ENCODE measurements at places on chromosomes 16 and 17.

GRCh38 chr17:12519956-12520594 lies 145.6 kb upstream of the MYOCD start:
- ATAC-seq = no peak

- ATAC-seq = no peak
Measured at GRCh38 chr16:4788489-4788889, 344 bp upstream of the SEPTIN12 start.

GRCh38 chr17:7217113-7217987 lies 2.3 kb downstream of the DLG4 start:
- no peak for ATAC-seq

- ATAC-seq = no peak
Measured at GRCh38 chr17:31389657-31390381, 1.7 kb upstream of the RAB11FIP4 start.

GRCh38 chr17:64635647-64636305 lies 26.3 kb downstream of the SMURF2 start:
- peak; percentile 85 for ATAC-seq

- no peak for ATAC-seq
Measured at GRCh38 chr16:84252184-84252583, 12.4 kb upstream of the KCNG4 start.

GRCh38 chr17:20234276-20234675 lies 225.1 kb downstream of the SPECC1 start:
- peak; percentile 98 for ATAC-seq

- no peak for ATAC-seq
Measured at GRCh38 chr16:88901718-88902337, 35.4 kb upstream of the PABPN1L start.

GRCh38 chr16:891353-891740 lies 79.4 kb downstream of the LMF1 start:
- no peak for ATAC-seq

DNA sequence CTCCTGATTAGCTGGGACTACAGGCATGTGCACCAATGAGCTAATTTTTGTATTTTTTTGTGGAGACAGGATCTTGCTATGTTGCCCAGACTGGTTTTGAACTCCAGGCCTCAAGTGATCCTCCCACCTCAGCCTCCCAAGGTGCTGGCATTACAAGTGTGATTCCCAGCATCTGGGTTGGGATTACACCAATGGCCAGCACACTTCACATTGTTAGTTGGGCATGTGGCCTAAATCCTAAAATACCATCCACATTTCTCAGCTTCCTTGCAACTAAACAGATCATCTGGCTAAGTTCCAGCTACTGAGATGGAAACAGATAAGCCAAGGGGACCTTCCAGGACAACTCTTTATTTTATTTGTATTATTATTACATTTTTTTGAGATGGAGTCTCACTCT lies 9.9 kb downstream of the RABEP2 start:
- no peak for ATAC-seq

- peak; percentile 68 for ATAC-seq
Measured at GRCh38 chr16:20300312-20301097, 26.8 kb downstream of the GP2 start.

GRCh38 chr16:27109666-27110523 lies 43.2 kb downstream of the C16orf82 start:
- peak; percentile 81 for ATAC-seq

- no peak for ATAC-seq
Measured at GRCh38 chr17:76972046-76972641, 103.9 kb downstream of the MGAT5B start.

GRCh38 chr17:20965492-20965891 lies 77.3 kb downstream of the USP22 start:
- no peak for ATAC-seq

DNA sequence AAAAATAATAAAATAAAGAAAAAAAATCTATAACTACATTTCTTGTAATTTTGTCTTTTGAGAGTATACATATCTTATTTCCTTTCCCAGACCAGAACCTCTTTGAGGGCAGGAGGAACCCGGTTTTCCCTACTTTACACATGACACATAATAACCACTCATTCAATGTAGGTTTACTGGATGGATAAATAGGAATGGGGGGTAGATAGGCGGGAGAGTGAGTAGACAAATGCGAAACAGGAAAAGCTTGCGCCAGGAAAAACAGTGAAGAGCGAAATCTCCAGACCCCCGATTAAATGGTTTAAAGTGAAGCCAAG lies 515 bp upstream of the GOSR2 start:
- peak; percentile 18 for ATAC-seq

DNA sequence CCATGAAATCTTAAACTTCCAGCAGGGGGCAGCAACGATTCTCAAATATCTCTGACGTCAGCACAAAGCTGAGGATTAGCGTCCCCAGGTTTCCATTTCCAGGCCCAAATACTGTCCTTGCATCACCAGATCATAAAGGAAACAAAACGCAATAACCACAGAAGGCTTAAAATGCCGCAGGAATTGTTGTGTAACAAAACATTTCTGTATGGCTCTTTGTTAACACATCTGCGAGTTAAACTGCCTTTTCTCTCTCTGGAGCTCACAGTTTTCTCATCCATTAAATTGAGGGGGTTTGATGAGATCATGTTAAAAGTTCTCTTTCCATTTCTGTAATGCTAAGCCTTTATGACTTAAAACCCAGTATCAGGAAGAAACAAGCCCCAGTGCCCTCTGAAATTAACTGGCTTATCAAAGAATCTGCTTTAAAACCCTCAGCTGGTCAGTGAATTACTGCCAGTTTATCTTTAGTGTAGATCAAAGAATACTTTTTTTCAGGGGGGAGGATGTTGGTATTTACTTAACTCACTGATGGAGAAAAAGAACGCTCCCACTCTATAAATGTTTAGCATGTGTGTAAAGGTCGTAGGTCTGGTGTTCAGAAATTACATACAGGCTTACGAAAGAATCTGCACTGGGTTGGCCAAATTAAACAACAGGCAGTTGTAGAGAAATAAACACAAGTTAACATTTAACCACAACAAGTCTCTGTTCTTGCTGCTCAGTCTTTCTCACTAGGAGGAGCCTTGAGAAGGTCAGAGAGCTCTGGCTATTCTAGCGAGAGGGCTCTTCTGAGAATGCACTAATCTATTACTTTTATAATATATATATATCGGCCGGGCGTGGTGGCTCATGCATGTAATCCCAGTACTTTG lies 10.6 kb upstream of the TERF2 start:
- ATAC-seq = peak; percentile 74

GRCh38 chr17:27290916-27291598 lies 2.9 kb upstream of the WSB1 start:
- ATAC-seq = no peak

GRCh38 chr16:55349867-55350266 lies 25.9 kb downstream of the IRX6 start:
- ATAC-seq = no peak

- no peak for ATAC-seq
Measured at GRCh38 chr16:1070084-1070863, 2.3 kb upstream of the SSTR5 start.

GRCh38 chr17:7797976-7798375 lies 36.0 kb upstream of the KDM6B start:
- no peak for ATAC-seq

DNA sequence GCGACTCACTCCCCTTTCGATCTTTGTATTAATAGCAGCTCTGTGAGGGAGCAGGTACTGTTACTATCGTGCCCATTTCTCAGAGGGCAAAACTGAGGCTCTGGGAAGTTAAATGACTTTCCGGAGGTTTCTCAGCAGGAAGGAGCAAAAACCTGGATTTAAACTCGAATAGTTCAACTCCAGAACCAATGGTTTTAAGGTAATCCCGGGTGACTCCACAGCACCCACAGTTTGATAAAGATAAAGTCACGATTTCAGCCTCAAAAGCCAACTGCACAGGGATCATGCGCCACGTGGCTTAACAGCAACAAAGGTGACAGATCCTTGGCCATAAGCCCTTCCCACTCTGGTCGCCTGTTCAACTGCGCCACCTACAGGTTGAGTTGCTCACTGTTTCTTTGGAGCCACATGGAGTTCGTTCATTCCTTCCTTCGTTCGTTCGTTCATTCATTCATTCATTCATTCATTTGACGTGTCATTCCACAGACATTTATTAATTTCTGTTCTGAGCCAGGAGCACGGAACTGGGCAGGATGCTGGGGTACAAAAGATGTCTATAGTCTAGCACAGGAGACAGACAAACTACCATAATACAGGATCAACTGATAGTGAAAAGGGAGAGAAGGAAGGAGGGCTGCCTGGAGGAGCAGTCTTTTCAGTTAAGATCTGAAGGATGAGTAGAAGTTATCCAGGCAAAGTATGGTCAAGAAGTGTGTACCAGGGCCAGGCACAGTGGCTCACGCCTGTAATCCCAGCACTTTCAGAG lies 134.8 kb downstream of the HS3ST2 start:
- peak; percentile 82 for ATAC-seq

GRCh38 chr17:15963670-15964110 lies 18.8 kb downstream of the ADORA2B start:
- ATAC-seq = no peak

DNA sequence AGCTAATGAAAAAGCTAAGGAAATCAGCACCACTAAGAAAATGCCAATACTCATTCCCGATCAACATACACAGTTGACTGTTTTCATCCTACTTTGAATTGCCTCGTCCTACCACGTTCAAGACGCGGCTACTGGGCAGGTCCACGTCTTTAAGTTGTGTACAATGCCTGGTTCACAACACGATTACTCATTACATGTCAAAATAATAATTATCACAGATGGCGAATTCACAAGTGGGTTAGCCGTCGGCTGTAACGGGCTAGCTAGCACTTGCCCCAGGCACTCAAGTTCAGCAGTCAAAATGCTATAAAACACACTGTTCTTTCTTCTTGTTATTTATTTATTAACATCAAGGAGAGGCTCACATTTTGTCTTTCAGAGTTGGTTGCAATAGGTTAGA lies 124.2 kb downstream of the ZFHX3 start:
- ATAC-seq = no peak

DNA sequence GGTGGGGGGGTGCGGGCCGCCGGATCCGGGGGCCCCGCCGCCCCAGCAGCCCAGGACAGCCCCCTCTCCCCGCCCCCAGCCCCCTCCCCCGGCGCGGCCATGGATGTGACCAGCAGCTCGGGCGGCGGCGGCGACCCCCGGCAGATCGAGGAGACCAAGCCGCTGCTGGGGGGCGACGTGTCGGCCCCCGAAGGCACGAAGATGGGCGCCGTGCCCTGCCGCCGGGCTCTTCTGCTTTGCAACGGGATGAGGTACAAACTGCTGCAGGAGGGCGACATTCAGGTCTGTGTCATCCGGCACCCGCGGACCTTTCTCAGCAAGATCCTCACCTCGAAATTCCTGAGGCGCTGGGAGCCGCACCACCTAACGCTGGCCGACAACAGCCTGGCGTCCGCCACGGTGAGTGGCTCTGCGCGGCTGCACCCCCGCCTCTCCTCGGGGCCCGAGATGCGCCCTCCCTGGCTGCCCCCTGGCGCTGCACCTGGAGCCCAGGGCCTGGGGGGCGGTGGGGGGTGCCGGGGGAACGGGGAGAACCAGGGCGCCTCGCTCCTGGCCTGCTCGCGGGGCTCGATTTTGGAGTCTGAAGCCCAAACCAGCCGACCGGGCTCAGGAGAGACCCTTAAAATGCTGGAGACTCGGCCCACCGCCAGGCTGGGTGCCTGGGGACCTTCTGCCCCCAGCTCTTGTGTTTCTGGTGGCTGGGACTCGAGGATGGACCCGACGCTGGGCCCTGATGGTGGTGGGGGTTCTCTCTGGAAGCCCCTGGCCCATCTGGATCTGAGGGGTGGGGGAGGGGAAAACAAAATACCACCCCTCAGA lies 744 bp downstream of the CMIP start:
- ATAC-seq = peak; percentile 45

DNA sequence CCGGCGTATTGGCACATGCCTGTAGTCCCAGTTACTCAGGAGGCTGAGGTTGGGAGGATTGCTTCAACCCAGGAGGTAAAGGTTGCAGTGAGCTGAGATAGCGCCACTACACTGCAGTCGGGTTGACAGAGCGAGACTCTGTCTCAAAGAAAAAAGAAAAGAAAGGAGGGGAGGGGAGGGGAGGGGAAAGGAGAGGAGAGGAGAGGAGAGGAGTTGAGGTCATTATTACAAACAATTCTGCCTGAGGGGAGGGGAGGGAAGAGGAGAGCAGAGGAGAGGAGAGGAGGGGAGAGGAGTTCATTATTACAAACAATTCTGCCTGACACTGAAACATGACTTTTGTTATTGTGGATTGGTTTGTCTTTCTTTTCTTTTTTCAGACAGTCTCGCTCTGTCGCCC lies 19.8 kb upstream of the ABCA5 start:
- no peak for ATAC-seq

DNA sequence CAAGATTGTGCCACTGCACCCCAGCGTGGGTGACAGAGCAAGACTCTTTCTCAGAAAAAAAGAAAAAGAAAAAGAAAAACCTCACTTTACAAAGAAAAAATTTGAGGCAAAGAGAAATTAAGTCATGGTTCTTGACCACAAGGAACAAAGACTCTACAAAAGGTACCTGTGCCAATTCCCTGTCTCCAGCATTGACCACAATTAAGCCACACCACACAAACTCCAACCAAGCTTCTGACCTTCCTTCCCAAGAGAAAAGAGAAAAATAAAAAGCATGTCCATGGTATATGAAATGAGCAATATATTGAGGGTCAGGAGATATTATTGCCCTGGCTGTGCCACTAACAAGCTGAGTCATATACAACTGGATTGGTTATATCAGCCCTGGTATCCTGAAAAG lies 146.3 kb upstream of the NOG start:
- ATAC-seq = no peak

GRCh38 chr16:3012246-3012645 lies 477 bp upstream of the CLDN9 start:
- no peak for ATAC-seq

- no peak for ATAC-seq
Measured at GRCh38 chr17:70013911-70014310, 61.1 kb upstream of the KCNJ16 start.

Data from activated T-helper 17 cell treated with anti-CD3 and anti-CD28 coated beads, Interleukin-2, amount 50 U/mL, for 72 hours (primary cell).